ENCODE measurements at places on chromosomes 12 and 14. TPM values are rescaled to one million over a fixed set of nuclear protein-coding genes. Genes with fewer than 3 reads are reported as not detected.

The HOXC4 gene
- 17.4 TPM for polyA plus RNA-seq

DNA sequence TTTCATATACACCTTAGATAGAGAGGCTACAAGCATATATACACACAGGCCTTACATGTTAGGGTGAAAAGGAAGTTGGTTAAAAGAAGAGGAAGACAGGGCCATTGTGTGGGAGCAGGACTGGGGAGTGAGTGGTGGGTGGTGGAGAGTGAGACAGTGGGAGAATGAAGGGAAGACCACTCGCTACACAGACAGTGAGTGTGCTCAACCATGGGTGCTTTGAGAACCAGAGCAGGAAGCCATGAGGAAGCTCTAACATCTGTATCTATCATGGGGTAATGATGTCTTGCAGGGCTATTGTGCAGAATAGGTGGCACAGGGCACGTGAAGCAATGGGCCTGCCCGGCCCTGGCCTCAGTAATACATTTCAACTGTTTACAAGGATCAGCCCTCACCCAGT, 11.4 kb upstream of the KRT74 start:
- no peak for DNase-seq

- DNase-seq = no peak
Observed at GRCh38 chr12:27723212-27723611, 12.6 kb downstream of the MRPS35 start.

GRCh38 chr14:23042162-23042965, at the start of gene PSMB11:
Gene PSMB11 (plus strand): TSS chr14:23042212. CDS start chr14:23042226, 14 bp downstream.
- no peak for DNase-seq

DNA sequence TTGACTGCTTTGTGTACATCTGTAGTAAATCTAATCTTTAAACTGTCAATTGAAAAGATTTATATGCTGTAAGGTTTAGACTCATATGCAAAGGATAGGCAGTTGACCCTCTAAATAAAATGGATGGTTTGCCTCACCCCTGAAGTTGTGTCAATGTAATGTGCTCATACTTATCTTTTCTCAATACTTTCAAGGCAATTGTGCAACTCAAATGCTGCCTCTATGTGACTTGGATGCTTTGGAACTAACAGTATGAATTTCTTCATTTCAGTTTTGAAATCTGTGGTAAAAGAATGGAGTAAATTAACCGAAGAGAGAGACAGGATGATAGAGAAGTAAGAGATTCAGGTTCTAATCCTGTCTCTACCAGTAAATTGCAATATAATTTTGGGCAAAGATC, 9.7 kb downstream of the PDE6H start:
- no peak for DNase-seq

DNA sequence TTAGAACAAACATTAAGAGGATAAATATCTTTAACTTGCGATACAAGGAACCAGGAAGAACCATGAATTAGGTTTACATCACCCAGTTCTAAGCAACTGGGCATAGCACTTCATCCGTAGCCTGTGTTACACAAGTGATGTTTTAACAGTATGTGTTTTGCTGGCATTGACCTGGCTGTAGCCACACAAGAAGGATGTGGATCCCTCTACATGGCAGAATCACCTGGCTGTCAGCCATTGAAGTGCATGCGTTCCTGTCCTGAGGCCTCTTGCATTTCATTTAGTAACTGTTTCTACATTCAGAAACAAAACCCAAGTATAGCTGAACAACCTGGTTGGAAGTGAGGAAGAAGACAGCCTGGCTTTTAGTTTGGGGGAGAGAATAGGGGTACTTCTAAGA, 72.2 kb downstream of the TGFB3 start:
- no peak for DNase-seq

DNA sequence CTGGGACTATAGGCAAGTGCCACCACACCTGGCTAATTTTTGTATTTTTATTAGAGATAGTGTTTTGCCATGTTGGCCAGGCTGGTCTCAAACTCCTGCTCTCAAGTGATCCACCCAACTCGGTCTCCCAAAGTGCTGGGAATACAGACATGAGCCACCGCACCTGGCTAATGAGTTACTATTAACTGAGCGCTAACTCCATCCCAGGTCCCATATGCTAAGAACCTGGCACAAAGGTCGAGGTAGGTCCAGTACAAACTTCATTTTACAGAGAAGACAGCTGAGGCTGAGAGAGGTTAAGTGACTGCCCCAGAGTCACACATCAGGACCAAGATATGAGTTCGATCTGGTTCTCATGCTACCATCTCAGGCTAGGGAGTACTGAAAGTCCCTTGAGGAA, 4.5 kb upstream of the PLA2G1B start:
- DNase-seq = no peak

GRCh38 chr14:20388159-20388558, 25.1 kb downstream of the TEP1 start:
- DNase-seq = no peak

Measured in muscle of back (tissue), 13 donors.